ENCODE measurements at places on chromosomes 13 and 19.

GRCh38 chr19:2631213-2631821 lies 71.2 kb downstream of the GNG7 start:
- no peak for DNase-seq

GRCh38 chr19:54141356-54141755 lies 3.8 kb downstream of the CNOT3 start:
- DNase-seq = no peak

GRCh38 chr13:114142640-114143490 lies 10.4 kb upstream of the RASA3 start:
- peak; percentile 46 for DNase-seq

- DNase-seq = no peak
These were observed 6.3 kb downstream of the CDADC1 start for GRCh38 chr13:49254007-49254406.

DNA sequence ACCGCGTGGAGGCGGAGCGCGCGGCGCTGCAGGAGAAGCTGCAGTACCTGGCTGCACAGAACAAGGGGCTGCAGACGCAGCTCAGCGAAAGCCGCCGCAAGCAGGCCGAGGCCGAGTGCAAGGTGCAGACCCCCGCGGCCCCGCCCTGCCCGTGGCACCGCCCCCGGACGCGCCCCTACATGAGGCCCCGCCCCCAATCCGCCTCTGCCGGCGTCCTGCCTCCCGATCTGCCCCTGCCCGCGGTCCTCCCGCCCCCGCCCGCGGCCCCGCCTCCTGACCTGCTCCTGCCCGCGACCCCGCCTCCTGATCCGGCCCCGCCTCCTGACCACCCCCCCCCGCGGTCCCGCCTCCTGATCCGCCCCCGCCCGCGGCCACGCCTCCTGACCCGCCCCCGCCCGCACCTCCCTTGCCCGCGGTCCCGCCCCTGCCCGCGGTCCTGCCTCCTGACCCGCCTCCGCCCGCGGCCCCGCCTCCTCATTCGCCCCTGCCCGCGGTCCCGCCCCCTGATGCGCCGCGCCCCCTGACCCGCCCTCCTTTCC lies 11.7 kb downstream of the PRR36 start:
- DNase-seq = peak; percentile 72

GRCh38 chr13:20684041-20684440 lies 19.5 kb upstream of the IL17D start:
- no peak for DNase-seq

DNA sequence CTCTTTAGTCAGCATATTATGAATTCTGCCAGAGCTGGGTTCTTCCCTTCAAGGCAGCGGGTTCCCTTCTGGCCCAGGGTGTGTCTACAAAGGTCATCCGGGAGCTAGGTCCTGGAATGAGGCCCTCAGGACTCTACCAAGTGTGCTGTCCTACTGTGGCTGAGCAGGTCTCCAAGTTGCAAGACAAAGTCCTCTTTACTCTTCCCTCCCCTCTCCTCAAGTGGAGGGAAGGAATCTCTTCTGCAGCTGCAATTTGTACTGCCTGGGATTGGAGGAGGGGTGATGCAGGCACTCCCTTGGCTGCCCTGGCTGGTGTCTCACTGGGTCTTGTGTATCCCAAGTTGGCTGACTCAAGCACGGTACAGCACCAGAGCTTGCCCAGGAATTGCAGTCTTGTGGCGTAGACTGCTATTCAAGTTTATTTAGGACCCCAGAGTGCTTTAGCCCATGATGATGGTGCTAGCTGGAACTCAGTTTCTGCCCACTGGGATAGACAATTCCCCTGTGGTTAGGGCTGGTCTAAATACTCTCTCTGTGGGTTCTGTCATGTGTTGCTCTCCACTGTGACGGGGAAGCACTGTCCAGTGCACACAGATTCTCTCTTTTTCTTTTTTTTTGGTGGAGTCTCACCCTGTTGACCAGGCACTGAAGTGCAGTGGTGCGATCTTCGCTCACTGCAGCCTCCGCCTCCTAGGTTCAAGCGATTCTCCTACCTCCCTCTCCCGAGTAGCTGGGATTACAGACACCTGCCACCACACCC lies 28.5 kb downstream of the RFC3 start:
- no peak for DNase-seq

- no peak for DNase-seq
These were observed 17.2 kb downstream of the PKN1 start for GRCh38 chr19:14450168-14450874.

DNA sequence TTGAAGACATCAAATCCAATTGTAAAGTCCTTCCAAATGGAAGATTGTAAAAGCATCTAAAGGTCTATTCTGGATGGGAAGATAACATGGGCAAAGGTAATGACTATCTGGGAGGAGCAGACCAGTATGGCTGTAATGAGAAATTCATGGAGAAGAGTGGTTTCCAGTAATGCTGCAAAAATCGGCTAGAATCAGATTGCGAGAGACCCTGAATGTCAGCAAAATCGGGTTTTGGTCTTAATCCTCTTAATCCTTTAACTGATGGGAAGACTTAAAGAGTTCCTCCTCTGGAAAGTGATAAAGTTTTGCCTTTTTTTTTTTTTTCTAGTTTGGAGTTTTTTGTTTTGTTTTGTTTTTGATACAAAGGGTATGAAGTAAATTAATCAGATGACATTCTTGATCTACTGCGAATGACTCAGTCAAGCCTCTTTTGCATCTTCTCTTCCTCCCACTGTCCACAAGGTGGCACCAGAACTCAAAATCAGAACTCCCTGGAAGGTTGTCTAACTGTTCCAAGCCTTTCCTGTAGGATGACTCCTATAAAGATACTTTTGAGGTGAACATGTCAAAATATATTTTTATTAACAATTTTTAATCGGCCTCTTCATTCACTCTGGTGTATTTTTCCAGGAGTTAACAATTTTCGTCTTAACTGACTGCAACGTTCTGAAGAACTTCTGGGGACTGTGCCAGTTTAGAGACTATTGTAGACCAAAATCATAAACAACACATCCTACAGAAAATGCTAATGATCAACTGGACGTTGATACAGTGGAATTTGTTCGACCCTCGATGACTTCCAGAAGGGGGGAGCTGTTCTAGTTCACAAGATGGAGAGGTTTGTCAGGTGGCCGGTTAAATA lies 213.3 kb upstream of the MIR17HG start:
- peak; percentile 6 for DNase-seq

GRCh38 chr13:47632311-47632710 lies 368.8 kb downstream of the SUCLA2 start:
- DNase-seq = no peak

- DNase-seq = no peak
These were observed 532.9 kb downstream of the SLITRK6 start for GRCh38 chr13:85266331-85266730.

DNA sequence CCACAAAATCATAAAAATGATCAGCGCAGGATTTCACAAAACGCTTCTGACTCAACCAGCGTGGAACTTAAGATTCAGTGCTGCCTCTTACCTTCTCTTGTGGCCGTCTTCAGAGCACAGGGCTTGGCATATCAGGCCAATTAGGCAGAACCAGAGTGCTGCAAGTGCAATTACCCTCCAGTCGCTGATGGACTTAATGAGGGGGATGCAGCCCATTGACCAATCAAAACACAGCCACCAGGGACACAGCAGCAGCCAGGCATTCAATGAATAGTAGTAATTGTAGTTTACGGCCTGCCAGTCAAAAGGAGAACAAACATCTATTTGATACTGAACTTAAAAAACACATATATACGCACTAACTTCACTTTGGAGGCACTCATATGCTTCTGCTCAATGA lies 38.2 kb downstream of the TMTC4 start:
- DNase-seq = no peak

DNA sequence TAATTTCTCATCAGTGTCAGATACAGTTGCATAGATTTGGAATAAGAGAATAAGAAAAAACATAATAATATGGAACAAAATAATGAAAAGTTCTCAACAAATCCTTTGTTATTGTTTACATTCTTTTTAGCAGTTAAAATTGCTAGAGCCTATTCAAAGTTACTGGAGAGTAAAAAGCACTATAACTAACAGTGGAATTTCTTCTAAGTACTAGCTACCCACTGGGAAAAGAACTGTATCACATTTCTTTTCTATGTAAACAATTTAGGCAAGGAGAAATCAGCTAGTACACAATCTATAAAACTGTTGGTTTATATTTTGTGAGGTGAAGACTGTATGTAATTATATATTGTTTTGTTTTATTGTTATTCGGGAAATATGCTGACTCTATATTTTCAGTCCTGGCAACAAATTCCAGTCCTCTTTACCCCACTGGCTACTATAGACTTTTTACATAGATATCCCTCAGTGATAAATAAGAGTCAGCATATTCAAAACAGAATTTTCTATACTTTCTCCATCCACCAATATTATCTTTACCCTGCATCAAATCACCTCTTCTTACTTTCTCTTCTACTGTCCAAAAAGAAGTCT lies 222.0 kb downstream of the PCDH9 start:
- no peak for DNase-seq

DNA sequence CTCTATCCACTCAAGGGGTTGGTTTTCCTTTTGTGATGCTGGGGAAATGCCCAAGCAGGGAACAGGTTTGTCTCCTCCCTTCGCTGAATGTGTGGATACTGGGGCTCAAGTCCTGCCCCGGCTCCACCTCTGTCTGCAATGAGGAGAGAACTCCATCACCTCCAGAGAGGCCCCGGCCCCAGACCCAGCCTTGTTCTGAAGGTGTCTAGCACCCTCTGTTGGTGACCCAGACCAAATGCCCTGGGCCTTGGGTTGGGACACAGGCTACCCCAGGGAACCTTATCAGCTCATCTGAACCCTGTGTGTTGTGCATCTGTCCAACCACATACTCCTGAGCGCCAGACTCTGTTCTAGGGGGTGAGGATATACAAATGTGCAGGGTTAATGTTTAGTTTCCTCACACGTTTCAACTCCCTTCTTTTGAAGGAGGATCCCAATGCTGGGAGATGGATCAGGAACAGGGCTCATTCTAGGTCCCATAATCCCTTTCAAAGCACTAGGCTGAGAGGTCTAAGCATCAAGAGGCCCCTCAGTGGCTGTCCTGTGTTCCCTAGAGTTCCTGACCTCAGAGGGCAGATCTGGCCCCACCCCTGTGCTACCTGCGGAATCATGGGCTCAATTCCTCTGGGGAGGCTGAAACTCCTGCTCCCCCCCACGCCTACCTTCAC lies 112.5 kb upstream of the SLC7A1 start:
- peak; percentile 24 for DNase-seq

DNA sequence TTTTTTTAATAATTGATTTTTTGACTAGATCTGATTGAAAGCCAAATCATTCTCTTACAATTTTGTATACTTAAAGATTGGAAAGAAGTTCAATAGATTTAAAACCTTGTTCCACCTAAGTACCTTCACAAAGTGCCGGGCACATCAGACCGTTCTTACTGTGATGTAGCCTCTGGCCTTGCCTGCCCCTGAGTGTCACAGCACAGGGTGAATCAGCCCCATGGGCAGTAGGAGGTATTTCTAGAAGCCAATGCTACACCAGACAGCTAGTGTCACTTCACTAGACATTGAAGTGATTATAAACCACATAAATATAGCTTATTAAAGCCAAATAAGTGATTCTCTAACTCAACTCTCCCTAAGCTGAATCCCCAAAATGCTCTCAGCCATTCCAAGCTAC lies 131.3 kb downstream of the LACC1 start:
- DNase-seq = no peak

GRCh38 chr13:107801621-107802020 lies 413.7 kb downstream of the LIG4 start:
- DNase-seq = no peak

GRCh38 chr19:35692010-35692409 lies 12.3 kb upstream of the ZBTB32 start:
- no peak for DNase-seq

DNA sequence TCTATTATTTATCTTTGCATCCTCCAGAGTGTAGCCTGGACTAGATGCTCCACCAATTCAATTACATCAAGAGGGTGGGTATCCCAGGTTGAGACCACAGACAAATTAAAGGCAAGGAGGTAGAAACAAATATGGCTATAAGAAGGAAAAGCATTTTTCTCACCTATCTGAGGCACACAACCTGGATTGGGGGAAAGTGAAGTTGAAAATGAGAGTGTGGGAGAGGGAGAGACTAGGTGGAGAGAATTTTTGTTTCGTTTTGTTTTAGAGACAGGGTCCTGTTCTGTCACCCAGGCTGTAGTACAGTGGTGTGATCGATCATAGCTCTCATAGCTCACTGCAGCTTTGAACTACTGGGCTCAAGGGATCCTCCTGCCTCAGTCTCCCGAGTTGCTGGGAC lies 5.8 kb upstream of the PRODH2 start:
- DNase-seq = no peak

GRCh38 chr13:30742901-30743300 lies 7.6 kb downstream of the ALOX5AP start:
- DNase-seq = no peak

DNA sequence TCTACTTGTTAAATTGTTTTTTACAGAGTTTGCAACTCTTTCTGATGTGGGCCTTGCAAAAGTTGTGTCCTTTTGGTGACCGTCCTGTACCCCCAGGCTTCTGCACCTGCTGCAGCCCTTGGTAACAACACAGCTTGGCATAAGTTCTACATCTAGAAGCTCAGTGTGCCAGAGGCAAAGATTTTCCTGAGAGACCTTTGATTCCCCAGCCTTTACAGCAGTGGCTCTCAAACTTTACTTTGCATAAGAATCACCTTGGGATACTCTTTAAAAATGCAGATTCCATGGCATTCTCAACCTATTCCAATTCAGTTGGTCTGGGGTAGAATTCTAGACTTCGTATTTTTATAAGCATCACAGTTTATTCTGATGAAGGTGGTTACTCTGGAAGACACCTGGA lies 260.9 kb downstream of the DCT start:
- DNase-seq = no peak

- no peak for DNase-seq
These were observed 63.7 kb upstream of the ZDHHC20 start for GRCh38 chr13:21522847-21523246.

DNA sequence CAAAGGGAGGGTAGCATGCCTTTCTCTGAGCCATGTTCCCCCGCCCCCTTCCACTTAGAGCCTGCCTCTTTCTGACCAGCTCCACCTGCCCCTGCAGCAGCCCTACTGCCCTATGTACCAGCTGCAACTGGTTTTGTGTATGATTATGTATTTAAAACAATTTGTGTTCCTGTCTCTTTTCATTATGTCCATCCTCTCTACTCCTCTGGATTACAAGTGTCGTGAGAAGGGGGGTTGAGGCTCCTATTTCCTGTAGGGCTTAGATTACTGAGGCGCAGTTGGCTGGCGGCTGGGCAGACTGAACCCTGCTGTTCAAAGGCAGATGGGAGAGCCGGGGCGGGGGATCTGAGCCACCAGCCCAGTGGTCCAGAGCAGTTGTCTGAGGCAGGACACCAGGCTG lies 213.3 kb downstream of the KCNRG start:
- DNase-seq = no peak

- DNase-seq = no peak
These were observed 430 bp downstream of the MAP4K1 start for GRCh38 chr19:38617283-38617763.

DNA sequence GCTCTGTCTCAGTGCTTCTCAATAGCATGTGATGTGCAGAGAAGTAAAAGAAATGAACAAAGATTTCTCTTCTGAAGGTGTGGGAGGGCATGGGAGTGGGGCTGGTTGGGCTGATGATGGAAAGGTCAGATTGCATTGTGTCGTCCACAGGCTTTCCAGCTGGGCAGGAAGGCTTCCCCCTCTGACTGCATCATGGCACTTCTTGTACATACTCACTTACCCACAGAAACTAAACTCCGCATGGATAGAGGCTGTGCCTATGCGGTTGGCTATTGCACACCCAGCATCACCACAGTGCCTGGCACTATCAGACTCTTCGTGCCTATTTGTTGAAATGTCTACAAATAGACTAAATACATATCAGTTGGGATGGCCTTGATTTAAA lies 24.4 kb upstream of the TNFSF11 start:
- no peak for DNase-seq

- peak; percentile 67 for DNase-seq
These were observed 4.7 kb upstream of the PRMT1 start for GRCh38 chr19:49672131-49672919.

GRCh38 chr13:45925151-45925550 lies 73.6 kb upstream of the SIAH3 start:
- no peak for DNase-seq

Measured in stimulated activated CD4-positive, alpha-beta T cell treated with anti-CD3 and anti-CD28 coated beads, Interleukin-2, amount 100 ng/mL, for 4 hours (primary cell).